ENCODE measurements at places on chromosomes 1 and 21.

DNA sequence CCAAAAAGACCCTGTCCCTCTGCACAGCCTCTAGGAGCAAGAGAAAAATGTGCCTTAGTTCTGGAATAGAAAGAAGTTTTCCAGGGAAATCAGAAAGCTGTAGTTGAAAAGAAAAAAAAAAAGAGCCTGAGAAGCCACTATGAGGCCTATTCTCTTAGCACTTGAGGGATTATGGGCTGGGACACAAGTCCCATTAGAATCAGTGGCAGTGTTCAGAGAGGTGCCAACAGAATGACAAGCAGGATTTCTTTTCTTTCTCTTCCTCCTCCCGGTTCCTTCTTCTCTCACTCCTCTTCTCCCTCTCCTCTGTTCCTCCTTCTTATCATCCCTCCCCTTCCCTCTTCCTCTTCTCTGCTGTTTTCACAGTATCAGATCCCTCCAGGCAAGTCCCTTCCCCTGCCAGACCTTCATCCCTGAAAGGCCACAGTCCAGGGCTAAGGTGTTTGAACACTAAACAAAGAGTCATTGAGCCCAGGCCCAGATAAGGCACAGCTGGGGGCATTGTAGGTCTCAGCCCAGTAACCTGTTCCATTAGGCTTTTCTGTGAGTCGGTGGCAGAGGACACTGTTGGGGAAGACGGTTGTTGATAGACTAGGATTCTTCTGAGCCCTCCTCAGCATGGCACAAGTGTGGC, 64.7 kb upstream of the LPGAT1 start:
- DNase-seq, result no peak

- no peak for DNase-seq
Measured at GRCh38 chr21:23644768-23645167, 1962.5 kb downstream of the MRPL39 start.

- no peak for DNase-seq
Measured at GRCh38 chr1:88104886-88105285, 579.2 kb upstream of the PKN2 start.

DNA sequence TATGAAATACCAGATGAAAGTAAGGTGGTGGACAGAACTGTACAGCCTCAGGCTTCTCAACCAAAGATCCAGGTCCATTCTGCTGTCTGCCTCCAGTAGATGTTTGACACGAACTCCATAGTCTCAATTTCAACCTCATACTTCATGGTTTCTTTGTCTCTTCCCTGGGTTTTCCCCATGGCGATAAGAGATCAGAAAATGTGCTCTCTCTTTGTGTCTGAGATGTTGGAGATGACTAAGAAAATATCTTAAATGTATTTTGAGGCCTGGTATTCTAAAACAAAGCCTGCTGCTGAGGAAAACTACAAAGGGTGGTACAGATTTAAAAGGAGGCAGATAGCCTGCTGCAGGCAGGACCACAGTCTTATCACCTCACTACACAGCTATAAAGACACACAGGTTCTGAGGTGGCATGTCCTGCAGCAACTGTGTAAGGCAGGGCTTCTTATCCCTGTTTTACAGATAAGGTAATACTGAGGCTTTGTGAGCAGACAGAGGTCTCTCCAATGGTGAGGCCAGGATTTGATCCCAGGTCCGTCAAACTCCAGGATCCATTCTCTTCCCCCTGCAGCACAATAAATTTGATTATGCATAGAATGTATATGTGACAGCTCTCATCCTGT, 40.0 kb upstream of the CACNA1E start:
- no peak for DNase-seq

DNA sequence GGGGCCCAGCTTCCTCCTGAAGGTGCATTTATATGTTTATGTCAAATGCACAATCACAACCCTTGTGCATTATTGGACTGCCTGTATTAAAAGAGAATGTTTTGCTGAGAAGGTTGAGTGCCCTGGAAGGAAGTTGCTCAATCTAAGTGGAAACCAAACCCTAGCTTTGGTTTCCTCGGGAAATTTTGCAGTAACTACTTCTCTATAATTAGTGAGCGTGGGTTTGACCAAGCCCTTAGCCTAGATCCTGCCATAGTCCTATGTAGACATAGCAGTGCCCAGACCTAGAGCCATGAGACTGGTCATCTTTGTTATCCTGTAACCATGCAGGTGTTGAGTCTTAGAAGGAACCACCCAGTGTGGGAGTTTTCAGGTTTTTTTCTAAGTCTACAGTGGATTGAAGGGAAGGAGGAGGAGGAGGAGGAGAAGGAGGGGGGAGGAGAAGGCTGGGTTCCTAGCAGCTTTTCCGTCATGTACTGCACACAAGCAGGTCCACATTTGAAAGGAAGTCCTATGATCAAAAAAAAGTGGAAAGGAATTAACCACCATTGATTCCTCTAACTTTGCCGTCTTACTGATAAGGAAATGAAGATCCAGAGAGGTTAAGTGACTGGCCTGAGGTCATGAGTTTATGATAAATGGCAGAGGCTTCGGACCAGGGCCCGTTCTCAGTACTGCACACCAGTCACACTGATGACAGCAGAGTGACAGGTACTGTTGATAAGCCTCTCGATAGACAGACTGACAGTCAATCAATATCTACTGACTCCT, 72.2 kb upstream of the LYST start:
- peak; percentile 44 for DNase-seq

GRCh38 chr1:178142806-178143205, 48.9 kb downstream of the RASAL2 start:
- no peak for DNase-seq

DNA sequence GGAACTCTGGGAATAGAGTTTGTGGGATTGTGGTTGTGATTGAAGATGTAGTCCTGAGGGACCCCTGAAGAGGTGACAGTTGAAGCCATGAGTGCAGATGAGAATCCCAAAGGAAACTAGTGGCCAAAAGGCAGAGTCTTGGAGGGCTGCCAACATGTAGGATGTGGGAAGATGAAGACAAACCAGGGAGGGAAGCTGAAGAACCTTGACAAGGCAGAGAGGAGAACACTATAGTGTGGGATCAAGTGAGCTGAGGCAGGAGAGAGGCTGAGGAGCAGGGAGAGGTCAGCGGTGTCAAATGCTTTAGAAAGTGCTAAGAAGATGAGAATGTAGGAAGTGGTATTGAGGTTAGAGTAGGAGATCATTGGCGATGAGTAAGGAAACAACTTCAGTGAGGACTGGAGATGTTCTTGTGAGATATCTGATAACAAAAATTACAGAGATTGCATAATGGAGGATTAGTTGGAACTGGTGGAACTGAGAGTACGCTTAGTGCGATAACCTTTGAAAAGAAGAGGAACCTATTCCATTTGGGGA, 88.5 kb upstream of the VCAM1 start:
- peak; percentile 73 for DNase-seq

- DNase-seq, result peak; percentile 61
Measured at GRCh38 chr1:219143735-219144134, 29.9 kb upstream of the LYPLAL1 start.
